ENCODE measurements at places on chromosomes 1 and 21.

GRCh38 chr1:100443811-100444571 lies 91.7 kb downstream of the CDC14A start:
- ATAC-seq = peak; percentile 55

DNA sequence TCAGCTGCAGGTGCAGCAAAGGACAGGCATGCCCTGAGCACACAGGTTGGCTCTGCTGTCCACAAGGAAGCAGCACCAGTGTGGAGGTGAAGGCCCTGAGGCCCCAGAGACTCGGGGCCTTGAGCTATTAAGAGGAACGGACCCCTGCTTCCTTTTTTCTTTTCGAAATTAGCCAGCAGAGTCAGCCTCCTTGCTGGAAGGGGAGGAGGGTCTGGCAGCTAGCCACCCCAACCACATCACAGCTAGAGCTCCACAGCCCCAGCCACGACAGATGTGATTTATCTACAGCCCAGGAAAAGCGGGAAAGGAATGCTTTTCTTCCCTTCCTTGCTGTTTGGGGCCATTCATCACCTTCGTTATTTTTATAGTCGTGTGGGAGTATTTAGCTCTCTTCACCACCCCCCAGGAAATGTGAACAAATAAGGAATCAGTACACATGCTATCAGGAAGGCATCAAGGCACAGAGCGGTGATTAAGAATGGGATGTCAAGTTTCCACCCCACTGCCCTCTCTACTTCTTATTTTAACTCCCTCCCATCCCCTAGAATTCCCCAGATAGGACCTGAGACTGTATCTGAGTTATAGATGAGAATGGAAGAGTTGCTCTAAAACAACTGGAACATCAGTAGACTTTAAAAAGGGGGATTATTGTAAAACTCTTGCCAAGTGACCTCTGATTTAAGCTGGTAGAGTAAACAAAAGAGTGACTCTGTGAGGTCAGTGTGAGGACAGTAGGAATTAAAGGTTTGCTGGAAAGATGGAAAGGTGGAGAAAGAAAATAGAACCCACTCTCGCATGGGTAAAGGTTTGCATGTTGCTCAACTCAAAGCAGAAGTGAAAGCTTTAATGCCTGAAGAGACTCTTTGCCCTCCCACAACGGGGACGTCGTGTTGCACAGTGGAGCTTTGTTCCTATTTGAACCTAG lies 224.7 kb upstream of the GJB5 start:
- no peak for ATAC-seq

- no peak for ATAC-seq
These were observed 401.9 kb downstream of the LMO4 start for GRCh38 chr1:87730274-87731216.

- no peak for ATAC-seq
These were observed 159.6 kb downstream of the PTPRU start for GRCh38 chr1:29395736-29396437.

- peak; percentile 60 for ATAC-seq
These were observed 576 bp downstream of the CCN1 start for GRCh38 chr1:85580872-85581801.

DNA sequence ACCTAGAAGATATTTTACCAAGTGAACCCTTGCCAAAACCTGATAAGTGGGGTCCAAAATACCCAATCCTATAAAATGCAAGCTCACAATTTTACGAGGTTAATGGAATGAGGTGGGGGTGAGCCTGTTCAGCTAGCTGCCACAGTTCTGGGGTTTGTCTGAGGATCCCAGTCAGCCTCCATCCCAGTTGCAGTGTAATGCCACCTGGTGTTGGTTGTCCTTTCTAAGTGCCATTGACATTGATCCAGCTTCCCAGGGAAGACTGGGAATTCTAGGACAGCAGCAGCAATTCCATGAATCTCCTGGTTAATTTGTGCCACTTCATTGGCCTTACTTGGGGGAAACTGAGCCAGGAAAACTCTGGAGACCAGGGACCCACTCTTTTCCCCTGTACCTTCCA lies 298.3 kb downstream of the RWDD3 start:
- ATAC-seq = no peak

DNA sequence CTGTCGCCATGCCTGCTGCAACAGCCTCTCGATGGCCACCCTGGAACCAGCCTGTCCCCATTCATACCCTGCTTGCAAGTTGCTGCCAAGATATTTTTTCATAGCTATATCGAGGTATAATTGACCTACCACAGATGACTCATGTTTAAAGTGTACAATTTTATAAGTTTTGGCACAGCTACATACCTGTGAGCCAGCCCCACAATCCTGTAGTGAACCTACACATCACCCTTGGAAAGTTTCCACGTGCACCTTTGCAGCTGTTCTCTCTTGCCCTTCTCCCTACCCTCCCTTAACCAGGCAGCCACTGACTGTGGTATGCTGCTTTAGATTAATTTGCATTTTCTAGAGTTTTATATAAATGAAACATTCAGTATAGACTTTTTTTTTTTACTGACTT lies 23.0 kb upstream of the KCNJ6 start:
- no peak for ATAC-seq

- ATAC-seq = no peak
These were observed 79.2 kb downstream of the SGIP1 start for GRCh38 chr1:66613187-66613586.

DNA sequence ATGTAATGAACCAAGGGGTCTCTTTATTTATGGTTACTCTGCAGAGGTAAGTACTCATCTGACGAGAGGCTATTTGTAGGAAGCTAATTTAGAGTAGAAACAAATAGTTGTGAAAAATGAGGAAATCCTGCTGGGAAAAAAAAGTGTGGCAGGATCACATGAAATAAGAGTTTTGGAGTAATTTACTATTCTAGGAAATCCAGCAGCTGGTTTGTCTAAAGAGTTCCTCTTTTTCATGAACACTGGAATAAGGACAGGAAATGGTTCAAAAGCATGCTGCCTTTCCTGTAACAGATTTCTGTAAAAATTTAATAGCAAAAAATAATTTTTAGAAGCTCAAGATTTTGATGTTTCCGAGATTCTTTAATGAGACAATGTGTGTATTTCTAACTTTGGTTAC lies 177.3 kb downstream of the CHRM3 start:
- no peak for ATAC-seq

DNA sequence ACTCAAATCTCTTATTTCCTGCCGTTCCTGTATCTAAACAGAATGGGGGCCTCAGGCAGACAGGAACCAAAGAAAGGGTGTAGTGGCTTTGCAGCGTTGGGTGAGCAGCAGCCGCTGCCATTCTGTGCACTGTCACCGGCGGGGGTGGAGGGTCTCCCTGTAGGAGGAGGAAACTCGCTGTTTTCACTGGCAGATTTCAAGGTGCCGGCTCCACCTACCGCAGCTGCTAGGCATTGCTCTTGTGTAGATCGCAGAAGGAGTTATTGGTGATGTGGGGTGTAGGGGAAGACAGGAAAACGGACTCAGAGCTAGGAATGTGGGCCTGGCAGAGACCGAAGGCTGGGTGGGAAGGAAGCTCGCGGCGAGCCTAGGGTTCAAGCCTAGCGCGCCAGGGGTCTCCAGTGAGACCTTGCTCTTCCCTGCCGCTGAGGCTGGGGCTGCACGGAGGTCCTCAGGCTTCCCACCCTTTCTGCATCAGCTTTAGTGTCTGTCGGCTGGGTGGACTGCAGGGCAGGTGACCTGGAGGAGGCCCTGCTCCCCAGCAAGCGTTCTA lies 20.8 kb downstream of the ATP5PO start:
- ATAC-seq = peak; percentile 72

DNA sequence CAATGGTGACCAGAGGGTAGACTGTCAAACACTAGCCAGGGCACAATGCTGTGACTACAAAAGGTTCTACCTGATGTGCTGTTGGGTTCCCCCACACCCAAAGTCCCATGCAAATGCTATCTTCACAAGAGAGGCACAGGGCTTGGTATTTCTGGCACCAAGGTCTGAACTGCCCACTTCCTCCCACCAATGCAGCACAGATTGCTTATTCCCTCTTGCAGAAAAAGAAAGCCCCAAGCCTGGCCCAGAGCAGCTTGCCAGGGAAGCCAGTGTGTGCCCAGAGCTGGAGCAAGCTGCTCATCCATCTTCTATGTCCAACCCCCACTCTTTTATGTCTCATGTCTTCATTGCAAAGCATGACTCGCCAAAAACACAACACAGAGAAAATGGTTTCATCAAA lies 149.4 kb upstream of the CAMK1G start:
- ATAC-seq = no peak

DNA sequence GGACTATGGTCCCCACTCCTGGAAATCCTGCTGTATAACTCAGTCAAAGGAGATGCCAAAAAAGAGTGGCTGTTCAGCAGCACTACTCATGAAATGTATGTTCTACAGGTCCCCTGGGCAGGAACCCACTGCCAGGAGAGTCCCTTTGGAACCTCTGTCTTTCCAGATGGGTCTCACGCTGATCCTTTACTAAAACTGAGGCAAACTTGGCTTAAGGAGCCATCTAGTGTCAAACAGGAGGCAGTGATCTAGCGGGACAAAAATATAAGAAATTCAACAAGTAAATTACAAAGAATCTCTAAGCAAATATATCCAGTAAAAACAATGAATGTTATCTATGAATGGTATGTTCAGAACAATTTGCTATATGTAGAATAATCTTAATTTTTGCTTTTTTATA lies 80.5 kb upstream of the PRMT6 start:
- no peak for ATAC-seq

DNA sequence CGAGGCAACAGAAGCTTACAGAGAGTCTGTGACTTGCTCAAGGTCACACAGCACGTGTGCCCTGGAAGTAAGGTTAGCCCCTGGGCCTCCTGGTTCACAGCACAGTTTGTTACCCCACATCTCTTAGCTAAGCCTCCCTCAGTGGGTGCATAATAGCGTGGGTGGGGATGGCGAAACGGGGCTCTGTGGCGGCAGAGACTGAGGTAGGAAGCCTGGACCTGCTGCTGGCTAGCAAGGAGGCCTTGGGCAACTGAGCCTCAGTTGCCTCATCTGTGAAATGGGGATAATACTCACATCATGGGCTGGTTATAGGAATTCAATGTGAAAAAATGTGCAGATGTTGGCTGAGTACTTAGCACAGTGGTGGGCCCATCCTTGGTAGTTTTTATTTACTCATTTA lies 596 bp downstream of the PADI4 start:
- no peak for ATAC-seq

DNA sequence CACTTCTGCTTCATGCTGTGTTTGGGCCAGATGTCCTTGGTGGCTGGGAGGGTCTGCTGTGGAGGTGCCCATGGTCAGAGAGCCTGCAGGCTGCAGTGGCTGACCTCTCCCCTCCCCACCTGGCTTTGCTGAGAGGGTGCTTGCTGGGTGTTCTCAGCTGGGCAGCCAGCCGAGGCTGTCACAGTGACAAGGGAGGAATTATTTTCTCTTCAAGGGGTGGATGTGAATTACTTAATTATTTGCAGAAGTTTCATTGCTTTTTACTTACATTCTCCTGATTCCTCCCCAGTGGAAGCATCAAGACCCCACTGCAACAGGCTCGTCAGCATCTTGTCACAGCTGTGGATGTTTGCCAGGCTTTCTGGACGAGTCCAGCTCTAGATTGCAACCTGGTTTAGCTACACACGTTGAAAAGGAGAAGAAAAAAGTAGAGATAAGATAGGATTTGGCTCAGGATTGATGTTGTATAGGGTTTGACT lies 70.3 kb downstream of the GALNT2 start:
- no peak for ATAC-seq

- no peak for ATAC-seq
These were observed 7.4 kb downstream of the CFAP74 start for GRCh38 chr1:1996207-1996651.

- ATAC-seq = no peak
These were observed 32.2 kb upstream of the RNF11 start for GRCh38 chr1:51203874-51204245.

GRCh38 chr1:228063251-228064191 lies 19.0 kb upstream of the ARF1 start:
- no peak for ATAC-seq

- ATAC-seq = no peak
These were observed 260.3 kb upstream of the SGIP1 start for GRCh38 chr1:66273656-66274055.

GRCh38 chr1:43059640-43060574 lies 101.2 kb upstream of the SLC2A1 start:
- ATAC-seq = no peak

- ATAC-seq = no peak
These were observed 22.9 kb upstream of the DISP3 start for GRCh38 chr1:11455967-11456570.

DNA sequence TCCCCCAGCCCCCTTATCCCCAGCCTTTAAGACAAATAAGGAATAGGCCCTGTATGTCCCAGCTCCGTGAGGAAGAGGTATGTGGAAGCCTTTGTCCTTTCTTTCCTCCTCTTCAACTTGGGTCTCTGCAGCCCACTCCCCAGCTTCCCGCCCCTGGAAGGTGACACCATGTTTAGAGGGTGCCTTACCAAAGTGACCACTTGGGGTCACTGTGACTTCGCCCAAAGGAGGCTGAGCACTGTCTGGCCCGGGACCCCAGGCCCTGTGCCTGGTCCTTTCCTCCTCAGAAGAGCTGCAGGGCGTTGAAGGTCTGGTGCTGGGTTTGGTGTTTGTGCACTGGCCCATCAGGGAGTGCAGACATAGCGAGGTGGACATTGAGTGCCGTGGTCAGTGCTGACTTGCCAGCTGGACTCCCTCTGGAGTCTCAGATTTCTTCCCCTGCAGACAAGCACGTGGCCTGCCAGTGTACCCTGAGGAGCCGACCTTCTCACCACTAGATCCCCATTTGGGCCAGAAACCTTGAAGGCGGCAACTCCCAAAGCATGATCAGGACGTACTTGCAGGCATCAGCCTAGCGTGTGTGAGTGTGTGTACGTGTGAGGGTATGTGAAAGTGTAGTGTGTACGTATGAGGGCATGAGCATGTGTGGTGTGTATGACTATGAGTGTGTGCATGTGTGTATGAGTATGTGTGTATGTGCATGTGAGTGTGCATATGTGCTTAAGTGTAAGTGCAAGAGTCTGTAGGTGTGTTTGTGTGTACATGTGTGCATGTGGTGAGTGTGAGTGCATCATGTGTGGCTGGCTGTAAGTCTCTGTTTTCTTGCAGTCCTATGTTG lies 181.4 kb upstream of the KIAA0040 start:
- ATAC-seq = peak; percentile 57

- no peak for ATAC-seq
These were observed 1684.4 kb upstream of the B3GALT2 start for GRCh38 chr1:194870860-194871259.

DNA sequence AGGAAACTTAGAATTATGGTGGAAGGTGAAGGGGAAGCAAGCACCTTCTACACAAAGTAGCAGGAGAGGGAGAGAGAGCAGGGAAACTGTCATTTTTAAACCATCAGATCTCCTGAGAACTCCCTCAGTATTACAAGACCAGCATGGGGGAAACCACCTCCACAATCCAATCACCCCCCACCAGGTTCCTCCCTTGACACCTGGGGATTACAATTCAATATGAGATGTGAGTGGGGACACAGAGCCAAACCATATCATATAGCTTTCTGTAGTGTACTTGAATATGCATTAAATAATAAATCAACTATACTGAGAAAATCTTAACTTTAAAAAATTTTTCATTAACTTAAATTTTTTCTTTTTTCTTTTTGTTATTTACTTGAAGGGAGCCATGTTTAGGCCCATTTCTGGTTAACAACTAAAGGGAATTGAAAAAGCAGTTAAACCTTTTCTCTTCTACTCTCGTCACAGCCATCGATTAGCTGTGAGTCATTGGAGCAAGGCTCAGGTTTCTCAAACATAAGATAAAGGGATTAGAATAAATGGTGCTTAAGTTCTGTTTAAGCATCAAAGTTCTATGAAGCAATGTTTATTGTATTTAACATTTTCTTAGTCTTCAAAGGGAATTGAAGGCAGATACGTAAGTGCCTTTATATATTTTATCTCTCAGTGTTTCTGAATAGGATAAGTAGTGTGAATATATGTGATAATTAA lies 72.2 kb upstream of the DPT start:
- no peak for ATAC-seq

Data from stimulated activated memory B cell treated with anti-CD40 and anti-IgM and Interleukin-4, amounts not matched to agents 10 μg/mL and 1 μg/mL and 100 μg/mL, for 72 hours (primary cell).